ENCODE measurements at places on chromosomes 5 and 9. TPM values are rescaled to one million over a fixed set of nuclear protein-coding genes. Genes with fewer than 3 reads are reported as not detected.

DNA sequence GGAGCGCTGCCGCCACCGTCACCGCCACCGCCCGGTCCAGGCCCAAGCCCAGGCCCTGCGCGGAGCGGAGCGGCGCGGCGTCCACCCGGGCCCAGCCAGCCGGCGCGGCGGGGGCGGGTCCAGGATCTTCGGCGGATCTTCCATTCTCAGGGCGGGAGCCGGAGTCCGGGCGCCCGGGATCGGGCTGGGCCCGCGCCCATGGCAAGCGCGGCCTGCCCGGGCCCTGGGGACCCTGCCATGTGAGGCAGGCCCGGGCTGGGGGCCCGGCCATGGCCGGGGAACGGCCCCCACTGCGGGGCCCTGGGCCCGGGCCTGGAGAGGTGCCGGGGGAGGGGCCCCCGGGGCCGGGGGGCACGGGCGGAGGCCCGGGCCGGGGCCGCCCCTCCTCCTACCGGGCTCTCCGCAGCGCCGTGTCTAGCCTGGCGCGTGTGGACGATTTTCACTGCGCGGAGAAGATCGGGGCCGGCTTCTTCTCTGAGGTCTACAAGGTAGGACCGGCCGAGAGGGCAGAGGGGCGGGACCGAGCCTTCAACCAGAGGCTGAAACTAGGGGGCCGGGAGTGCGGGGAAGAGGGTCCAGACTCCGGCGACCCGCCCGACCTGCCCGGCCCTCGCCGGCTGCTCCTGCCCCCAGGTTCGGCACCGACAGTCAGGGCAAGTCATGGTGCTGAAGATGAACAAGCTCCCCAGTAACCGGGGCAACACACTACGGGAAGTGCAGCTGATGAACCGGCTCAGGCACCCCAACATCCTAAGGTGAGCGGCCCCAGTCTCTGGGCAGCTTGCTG is 482 bp downstream of the TESK1 start:
- DNase-seq, result no peak

- DNase-seq, result no peak
Observed at GRCh38 chr5:133460172-133460758, 152.1 kb downstream of the FSTL4 start.

DNA sequence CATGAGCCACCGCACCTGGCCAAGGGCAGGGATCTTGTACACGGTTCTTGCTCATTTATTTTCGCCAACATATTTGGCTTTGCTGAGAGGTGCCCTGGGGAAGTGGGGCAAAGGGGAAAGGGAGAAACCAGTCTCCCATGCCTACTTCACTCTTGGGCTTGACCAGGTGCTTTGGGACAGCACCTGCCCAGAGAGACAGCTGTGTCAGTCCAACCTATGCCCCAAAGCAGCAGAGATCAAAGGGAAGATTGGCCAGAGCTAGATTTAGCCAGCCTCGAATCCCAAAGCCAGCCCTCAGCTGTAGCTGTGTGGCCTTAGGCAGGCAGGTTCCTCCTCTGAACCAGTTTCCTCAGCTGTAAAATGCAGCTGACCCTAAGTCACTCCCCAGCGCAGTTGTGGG is 2.3 kb upstream of the PTGES start:
- no peak for DNase-seq

GRCh38 chr5:150780187-150780692 is 1.7 kb downstream of the SMIM3 start:
- DNase-seq, result no peak

DNA sequence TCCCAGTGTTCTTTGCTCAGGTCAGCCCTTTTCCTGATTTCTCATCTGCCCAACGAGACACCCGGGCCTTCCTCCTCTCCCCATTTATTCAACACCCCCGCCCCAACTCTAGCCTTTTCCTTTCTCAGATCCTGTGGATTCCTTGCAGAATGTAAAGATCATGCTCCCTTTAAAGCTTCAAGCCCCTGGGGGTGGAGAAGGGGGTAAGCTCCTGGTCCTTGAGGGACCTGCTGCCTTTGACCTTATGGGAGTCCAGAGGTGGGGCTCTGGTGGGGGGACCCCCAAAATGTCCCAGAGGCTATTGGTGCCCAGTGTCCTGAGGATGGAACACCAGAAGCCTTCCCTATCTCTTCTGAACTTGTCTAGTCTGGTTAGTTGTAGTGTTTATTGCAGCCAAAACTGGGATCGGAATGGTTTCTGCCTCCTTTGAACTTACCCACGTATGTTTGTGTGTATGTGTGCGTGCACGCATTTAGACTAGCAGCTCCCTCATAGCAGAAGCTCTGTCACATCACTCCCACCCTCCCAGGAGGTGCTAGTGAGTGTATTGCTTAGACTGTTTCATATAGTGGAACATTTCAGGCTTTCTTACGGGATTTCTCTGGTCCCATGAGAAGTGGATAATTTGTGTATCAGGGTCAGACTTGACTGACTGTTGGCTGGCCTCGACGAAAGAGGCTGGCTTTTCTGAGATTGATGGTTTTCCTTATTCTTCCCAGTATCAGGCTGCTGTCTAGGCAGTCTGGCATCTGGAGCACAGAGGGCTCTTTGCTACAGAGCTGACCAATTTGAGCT is 1.1 kb downstream of the GALNT10 start:
- DNase-seq, result no peak

- no peak for DNase-seq
Observed at GRCh38 chr5:97670447-97670846, 487.4 kb upstream of the RIOK2 start.

Gene GRK6
- total RNA-seq, result 44.7 TPM

Gene SOWAHA
- 0.17 TPM for total RNA-seq

Gene STPG3
- not detected for total RNA-seq

Gene PCDHB5
- total RNA-seq, result 3.8 TPM

Gene MARCHF11
- not detected for total RNA-seq

All from esophagus muscularis mucosa (tissue), 4 donors.